NCI-H1048 (cell line): ENCODE measurements at places on chromosomes 11 and 22.

DNA sequence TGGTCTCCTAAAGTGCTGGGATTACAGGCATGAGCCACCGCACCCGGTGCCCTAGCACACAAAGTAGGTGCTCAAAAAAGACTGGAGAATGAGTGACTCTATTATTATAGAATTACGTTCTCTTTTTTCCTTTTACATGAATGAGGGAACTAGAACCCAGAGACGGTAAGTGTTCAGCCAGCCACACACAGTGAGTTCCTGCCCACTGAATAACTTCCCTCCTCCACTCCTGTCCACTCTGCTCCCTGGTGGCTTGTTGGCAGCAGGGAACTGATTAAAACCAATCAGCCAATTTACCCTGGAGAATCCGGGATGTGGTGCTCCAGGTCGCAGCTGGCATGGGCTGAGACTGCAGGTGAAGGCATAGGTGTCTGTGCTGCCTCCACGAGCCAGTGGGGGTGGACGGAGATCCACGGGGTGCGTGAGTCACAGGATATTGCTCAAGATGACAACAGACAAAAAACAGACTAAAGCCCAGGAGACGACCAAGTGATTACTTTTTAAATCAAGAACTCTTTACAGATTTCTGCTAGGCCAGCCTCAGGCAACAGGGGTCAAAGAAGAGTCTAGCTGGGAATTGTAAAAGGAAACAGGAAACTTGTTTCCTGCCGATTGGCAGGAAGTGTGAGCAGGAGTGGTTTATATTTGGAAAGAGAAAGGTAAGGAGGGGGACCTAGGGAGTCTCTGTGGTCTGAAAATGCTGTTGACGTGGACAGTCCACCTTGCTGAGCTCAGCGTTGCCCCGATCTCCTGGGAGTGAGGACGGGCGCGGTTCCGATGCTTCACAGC, 95.2 kb upstream of the TP53I11 start:
- no peak for DNase-seq

DNA sequence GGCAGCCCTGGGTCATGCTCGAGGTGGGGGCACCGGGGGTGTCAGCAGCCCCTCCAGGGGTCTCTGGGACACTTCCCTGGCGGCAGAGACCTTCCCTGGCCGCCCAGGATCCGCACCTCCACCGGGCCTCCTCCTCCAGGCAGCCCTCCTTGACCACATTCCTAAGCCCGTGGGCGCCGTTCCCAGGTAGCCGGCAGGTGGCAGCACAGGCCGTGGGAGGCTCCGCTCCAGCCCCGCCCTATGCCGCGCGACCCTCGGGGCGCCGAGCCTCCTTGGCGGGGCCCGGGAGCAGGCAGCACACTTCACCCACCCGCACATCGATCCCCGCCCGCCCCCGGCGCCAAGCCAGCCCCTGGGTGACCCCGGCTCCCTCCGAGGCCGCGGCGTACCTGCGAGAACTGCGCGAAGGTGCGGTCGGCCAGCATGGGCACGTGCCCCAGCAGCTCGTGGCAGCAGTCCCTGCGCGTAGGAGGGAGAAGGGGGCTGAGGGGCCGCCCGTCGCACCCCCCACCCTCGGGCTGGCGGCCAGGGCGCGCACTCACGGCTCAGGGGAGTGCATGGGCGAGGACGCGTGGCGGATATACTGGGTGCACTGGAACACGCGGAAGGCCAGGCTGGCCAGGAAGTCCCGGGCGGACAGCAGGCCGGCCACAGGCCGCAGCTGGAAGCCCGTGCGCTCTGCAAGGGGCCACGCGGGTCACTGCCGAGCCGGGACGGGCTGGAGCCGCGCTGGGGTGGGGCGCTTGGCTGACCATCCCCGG, 5.3 kb upstream of the INS start:
- DNase-seq, result no peak

DNA sequence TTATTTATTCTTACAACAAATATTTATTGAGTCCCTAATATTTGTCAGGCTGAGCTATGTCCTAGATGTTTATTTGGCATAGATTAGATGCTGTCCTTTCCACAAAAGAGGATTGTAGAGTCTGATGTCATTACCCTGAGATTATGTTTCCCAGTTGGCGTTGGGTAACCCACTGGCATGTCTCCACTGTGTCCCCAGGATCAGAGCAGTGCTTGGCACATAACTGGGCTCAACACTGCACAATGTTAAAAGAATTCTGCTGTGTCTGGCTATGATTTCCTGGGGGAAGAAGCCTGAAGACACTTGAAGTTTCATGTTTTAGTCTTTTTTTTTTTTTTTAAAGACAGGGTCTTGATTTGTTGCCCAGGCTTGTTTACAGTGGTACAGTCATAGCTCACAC, 4.0 kb downstream of the RCN1 start:
- no peak for DNase-seq

- DNase-seq, result no peak
Measured at GRCh38 chr11:19026862-19027261, 33.7 kb downstream of the MRGPRX2 start.

DNA sequence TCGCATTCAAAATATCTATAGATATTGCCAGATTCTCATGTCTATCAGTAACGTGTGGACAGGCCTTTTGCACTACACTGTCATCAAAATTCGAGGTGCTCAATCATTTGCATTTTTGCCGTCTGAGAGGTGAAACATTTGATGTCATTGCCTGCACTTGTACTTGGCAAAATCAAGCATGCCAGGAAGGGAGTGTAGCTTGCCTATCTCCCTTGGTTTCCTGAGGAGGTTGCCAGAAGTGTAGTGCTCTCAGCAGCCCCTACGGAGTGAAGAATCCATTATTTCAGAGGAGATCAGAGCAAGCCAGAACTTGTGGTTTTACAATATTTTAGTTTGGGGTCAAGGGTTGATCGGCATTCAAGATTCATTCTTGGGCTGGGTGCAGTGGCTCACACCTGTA, 30.2 kb upstream of the APOL5 start:
- no peak for DNase-seq

DNA sequence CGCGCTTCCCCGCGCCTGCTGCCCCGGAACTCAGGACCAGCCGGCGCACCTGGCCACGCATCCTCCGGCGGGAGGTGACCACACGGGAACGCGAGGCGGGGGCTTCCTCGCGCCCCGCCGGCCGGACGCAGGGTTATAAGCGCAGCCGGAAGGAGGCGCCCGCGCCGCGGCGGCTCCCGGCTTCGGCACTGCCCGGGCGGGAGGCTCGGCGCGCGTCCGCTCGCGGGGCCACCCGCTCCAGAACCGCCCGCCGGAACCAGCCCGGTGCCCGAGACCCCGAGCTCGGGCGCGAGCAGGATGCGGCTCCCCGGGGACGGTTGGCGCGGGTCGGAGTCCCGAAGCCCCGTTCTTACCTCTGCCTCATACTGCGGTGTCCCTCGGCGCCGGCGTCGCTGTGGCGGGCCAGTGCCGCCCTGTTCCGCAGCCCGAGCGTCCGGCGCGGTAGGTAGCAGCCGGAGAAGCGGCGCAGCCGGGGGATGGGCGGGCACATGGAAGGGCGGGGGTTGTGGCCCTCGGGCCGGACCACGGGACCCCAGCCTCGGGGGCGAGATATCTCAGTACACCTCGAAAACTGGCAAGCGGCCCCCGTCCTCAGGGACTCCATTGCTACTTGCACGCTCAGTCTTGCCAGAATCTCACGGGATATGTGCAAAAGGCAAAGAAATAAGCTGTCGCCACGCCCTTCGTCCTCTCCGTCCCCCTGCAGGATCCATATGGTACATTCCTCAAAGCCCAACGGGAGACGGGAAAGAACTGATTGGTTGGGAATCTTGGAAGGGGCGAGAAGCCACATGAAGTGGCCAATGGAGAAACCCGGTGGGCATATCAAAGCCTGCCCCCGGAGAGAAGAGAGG, 23.1 kb downstream of the MICAL3 start:
- peak; percentile 88 for DNase-seq
